ENCODE measurements at places on chromosomes 16 and 17. TPM values are rescaled to one million over a fixed set of nuclear protein-coding genes. Genes with fewer than 3 reads are reported as not detected.

Gene CMTM3
- 51.5 TPM for total RNA-seq

Gene C16orf46
- 0.67 TPM for total RNA-seq

Gene CACNG4
- total RNA-seq = 1.5 TPM

Gene KRTAP2-2
- total RNA-seq = not detected

Gene CA4
- 10.6 TPM for total RNA-seq

Gene TRIM65
- 26.3 TPM for total RNA-seq

Gene NTN3
- total RNA-seq = not detected

Gene KRTAP16-1
- total RNA-seq = not detected

- no peak overlapping the region for H3K4me3 ChIP-seq
- H3K27me3 ChIP-seq = no peaks in the 10 kb centered on the region
- H3K4me1 ChIP-seq = peaks cover 11% of the 10 kb centered on the region
- peaks cover 50% of the 10 kb centered on the region for H3K36me3 ChIP-seq
- no peak for DNase-seq
- no peak overlapping the region for H3K27ac ChIP-seq
These were observed 18.5 kb downstream of the FLYWCH1 start for GRCh38 chr16:2930236-2930635.

GRCh38 chr17:34398990-34399389, 36.0 kb upstream of the CCL1 start:
- no peaks in the 10 kb centered on the region for H3K4me1 ChIP-seq
- no peak for DNase-seq
- H3K36me3 ChIP-seq = no peaks in the 10 kb centered on the region
- peaks cover 6% of the 10 kb centered on the region for H3K27me3 ChIP-seq
- H3K27ac ChIP-seq = no peak overlapping the region
- no peak overlapping the region for H3K4me3 ChIP-seq

DNA sequence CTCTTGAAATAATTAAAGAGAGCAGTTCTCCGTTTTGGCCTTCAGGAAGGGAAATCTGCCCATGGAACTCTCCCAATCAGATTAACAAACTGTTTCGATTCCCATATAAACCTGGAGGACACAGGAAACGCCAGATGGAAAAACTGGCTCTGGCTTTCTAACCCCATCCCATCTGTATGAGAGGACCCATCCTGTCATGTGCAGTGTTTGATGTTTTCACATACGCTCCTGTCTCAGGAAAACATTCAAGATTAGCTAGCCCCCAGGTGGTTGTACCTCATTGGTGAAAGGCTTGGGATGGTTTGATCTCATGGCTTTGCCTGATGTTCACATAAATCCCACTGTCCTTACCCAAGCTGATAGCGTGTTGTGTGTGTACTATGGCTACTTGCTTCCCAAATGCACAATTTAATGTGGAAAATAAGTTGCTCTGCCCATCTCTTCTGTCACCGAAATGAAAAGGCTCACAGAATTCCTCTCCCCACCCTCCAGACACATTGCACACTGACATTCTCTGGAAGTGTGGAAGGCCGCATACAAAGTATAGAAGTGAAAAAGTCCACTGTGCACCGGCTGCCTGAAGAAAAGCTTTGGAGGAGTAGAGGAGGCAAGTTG, 18.2 kb upstream of the ERN1 start:
- H3K27me3 ChIP-seq = no peaks in the 10 kb centered on the region
- no peak for DNase-seq
- no peak overlapping the region for H3K27ac ChIP-seq
- peaks cover 19% of the 10 kb centered on the region for H3K36me3 ChIP-seq
- no peak overlapping the region for H3K4me3 ChIP-seq

- no peaks in the 10 kb centered on the region for H3K27me3 ChIP-seq
- H3K27ac ChIP-seq = no peak overlapping the region
- H3K4me3 ChIP-seq = no peak overlapping the region
- H3K4me1 ChIP-seq = peaks cover 14% of the 10 kb centered on the region
These were observed 35.0 kb upstream of the SLC5A10 start for GRCh38 chr17:18916816-18917500.

GRCh38 chr16:24070851-24071250, 185.3 kb upstream of the CACNG3 start:
- no peaks in the 10 kb centered on the region for H3K4me1 ChIP-seq
- no peaks in the 10 kb centered on the region for H3K27me3 ChIP-seq
- no peak overlapping the region for H3K27ac ChIP-seq
- DNase-seq = no peak

DNA sequence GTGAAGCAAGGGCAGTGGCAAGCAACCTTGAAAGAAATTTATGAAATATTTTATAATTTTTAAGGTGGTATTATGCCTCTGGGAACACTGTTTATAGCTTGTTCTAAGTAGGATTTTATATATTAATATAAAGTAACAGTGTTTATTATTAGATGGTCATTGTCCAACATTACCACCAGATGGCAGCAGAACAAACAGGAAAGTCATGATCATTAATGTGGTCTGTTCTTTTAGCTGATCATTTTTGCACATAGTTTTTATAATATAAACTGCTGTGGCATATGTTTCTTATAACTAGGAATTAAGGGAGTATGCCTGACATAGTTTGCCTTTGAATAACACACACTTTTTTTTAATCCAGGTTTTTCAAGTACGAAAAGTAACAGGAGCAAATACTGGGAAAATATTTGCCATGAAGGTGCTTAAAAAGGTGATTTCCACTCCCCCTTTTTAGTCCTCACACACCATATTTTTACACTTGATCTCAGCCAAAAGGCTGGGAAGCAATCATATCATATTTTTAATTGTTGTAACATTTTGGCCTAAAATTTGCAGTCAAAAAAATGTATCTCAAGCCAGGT, 21.4 kb downstream of the RPS6KB1 start:
- no peaks in the 10 kb centered on the region for H3K27me3 ChIP-seq
- DNase-seq = no peak
- H3K4me1 ChIP-seq = no peaks in the 10 kb centered on the region

DNA sequence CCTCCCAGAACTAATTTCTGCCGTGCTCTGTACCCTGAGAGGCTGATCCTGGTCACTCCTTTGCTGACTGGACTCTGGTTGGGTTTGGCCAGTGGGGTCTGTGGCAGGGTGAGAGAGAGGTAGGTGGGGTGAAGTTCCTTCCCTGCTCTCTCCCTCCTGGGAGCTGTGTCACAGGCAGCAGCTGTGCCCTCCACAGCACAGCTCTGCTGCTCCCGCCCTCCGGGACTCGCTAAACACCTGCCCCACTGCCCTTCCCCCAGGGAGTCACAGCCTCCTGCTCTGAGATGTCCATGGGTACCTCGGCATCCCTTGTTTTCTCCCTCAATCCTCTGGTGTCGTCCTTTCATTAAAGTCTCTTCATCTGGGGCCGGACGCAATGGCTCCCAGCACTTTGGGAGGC, 66.4 kb downstream of the SRCIN1 start:
- peaks cover 73% of the 10 kb centered on the region for H3K27me3 ChIP-seq
- peak; percentile 26 for DNase-seq
- no peaks in the 10 kb centered on the region for H3K36me3 ChIP-seq

- DNase-seq = no peak
- no peaks in the 10 kb centered on the region for H3K27me3 ChIP-seq
- no peak overlapping the region for H3K27ac ChIP-seq
- no peaks in the 10 kb centered on the region for H3K4me1 ChIP-seq
These were observed 73.0 kb downstream of the ABCC6 start for GRCh38 chr16:16150117-16150877.

- no peak for DNase-seq
- peaks cover 3% of the 10 kb centered on the region for H3K27me3 ChIP-seq
- no peak overlapping the region for H3K4me3 ChIP-seq
- no peak overlapping the region for H3K27ac ChIP-seq
These were observed 17.8 kb upstream of the MPHOSPH6 start for GRCh38 chr16:82187829-82188228.

- H3K27ac ChIP-seq = no peak overlapping the region
- H3K36me3 ChIP-seq = no peaks in the 10 kb centered on the region
- no peak for DNase-seq
- H3K4me1 ChIP-seq = peaks cover 14% of the 10 kb centered on the region
These were observed 10.3 kb downstream of the KRABD2 start for GRCh38 chr17:8366231-8366630.

- H3K36me3 ChIP-seq = no peaks in the 10 kb centered on the region
- no peak overlapping the region for H3K27ac ChIP-seq
- no peaks in the 10 kb centered on the region for H3K27me3 ChIP-seq
These were observed 255.8 kb downstream of the CDH11 start for GRCh38 chr16:64866021-64866420.

GRCh38 chr16:85833219-85833920, 33.9 kb downstream of the COX4I1 start:
- H3K4me1 ChIP-seq = peaks cover 11% of the 10 kb centered on the region
- H3K27me3 ChIP-seq = no peaks in the 10 kb centered on the region
- no peaks in the 10 kb centered on the region for H3K36me3 ChIP-seq
- no peak overlapping the region for H3K27ac ChIP-seq
- no peak overlapping the region for H3K4me3 ChIP-seq

DNA sequence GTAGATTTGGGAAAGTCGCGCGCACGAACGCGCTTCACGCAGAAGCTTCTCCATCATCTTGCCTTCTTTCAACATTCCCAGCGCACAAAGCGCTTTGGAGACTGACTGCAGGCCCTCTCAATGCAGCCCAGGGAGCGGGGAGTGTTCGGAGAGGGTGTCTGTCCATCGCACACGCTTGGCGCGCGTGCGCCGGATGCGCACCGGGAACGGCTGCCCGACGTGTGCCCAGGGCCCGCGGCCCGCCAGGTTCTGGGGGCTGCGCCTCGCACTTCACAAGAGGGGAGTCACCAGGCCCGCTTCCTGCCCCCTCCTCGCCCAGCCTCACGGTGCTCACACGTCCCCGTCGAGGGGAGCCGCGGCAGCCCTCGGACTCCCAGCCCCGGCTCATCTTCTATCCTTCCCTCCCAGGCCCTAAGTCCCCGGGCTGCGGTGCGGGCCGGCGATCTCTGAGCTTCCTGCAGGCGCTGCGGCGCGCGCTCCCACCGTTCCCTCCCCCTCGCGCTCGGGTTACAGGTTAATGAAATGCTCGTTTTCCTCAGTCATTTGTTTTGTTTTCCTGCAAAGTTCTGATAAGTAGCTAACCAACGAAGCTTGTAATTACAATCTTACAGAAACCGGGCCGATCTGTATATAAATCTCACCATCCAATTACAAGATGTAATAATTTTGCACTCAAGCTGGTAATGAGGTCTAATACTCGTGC, 2.8 kb upstream of the IRX3 start:
- H3K4me3 ChIP-seq = no peak overlapping the region
- no peak for DNase-seq
- no peaks in the 10 kb centered on the region for H3K4me1 ChIP-seq
- H3K27ac ChIP-seq = no peak overlapping the region
- H3K27me3 ChIP-seq = peaks cover 59% of the 10 kb centered on the region

- H3K4me1 ChIP-seq = no peaks in the 10 kb centered on the region
- peaks cover 4% of the 10 kb centered on the region for H3K27me3 ChIP-seq
- H3K36me3 ChIP-seq = no peaks in the 10 kb centered on the region
- no peak for DNase-seq
These were observed 12.3 kb upstream of the SALL1 start for GRCh38 chr16:51163366-51163765.

DNA sequence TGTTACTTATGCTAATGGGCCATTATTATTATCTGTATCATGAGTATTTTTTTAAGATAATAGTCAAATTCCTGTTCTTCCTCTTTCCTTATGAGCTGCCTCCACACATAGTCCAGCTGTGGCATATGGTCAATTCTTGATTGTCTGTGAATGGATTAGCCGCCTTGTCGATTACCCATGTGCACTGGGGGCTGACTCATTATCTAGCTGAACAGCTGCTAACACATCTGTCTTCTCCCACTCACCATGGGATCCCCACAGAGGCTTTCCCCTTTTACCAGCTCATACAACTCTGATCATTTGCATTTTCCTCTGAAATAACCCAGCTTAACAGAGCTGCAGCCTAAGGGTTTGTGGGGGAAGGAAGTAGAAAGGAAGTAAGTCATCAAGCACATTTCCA, 915.0 kb downstream of the CDH11 start:
- no peaks in the 10 kb centered on the region for H3K4me1 ChIP-seq
- no peak overlapping the region for H3K4me3 ChIP-seq
- DNase-seq = peak; percentile 89
- H3K27ac ChIP-seq = no peak overlapping the region
- no peaks in the 10 kb centered on the region for H3K36me3 ChIP-seq

GRCh38 chr17:72631568-72631948, 460.9 kb downstream of the SLC39A11 start:
- no peaks in the 10 kb centered on the region for H3K27me3 ChIP-seq
- no peak for DNase-seq
- H3K4me1 ChIP-seq = no peaks in the 10 kb centered on the region
- no peaks in the 10 kb centered on the region for H3K36me3 ChIP-seq
- no peak overlapping the region for H3K4me3 ChIP-seq

DNA sequence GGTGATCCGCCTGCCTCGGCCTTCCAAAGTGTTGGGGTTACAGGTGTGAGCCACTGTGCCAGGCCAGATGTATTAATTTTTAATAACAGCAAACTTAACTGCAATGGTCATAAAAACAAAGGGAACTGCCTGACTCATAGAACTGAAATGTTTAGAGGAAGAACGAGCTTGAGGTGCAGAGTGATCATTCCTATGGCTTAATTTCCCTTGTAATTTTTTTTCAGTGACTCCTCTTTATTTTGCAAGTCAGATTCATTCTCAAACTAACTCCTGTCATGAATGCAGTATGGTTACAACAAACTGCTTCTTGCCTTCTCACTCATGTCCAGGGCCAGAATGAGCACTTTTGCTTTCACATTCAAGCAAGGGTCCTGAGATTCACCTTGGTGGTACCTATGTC, 231.3 kb downstream of the HAPSTR1 start:
- no peaks in the 10 kb centered on the region for H3K4me1 ChIP-seq
- DNase-seq = no peak
- no peaks in the 10 kb centered on the region for H3K27me3 ChIP-seq
- H3K27ac ChIP-seq = no peak overlapping the region

GRCh38 chr17:46922487-46922803, 515 bp upstream of the GOSR2 start:
- DNase-seq = no peak
- peak overlapping the region; percentile 91 for H3K4me3 ChIP-seq
- peak overlapping the region; percentile 97 for H3K27ac ChIP-seq
- no peaks in the 10 kb centered on the region for H3K27me3 ChIP-seq
- peaks cover 8% of the 10 kb centered on the region for H3K4me1 ChIP-seq

Data from left lung (tissue), 14 donors.